ENCODE measurements at places on chromosomes 7 and 10.

- no peak for DNase-seq
Measured at GRCh38 chr10:493391-494148, 195.9 kb downstream of the DIP2C start.

GRCh38 chr10:50885097-50885859 is at the start of gene A1CF:
Gene A1CF, minus strand, starts transcription at chr10:50885627. Its CDS starts 25,687 bp downstream, at chr10:50859940.
- no peak for DNase-seq

DNA sequence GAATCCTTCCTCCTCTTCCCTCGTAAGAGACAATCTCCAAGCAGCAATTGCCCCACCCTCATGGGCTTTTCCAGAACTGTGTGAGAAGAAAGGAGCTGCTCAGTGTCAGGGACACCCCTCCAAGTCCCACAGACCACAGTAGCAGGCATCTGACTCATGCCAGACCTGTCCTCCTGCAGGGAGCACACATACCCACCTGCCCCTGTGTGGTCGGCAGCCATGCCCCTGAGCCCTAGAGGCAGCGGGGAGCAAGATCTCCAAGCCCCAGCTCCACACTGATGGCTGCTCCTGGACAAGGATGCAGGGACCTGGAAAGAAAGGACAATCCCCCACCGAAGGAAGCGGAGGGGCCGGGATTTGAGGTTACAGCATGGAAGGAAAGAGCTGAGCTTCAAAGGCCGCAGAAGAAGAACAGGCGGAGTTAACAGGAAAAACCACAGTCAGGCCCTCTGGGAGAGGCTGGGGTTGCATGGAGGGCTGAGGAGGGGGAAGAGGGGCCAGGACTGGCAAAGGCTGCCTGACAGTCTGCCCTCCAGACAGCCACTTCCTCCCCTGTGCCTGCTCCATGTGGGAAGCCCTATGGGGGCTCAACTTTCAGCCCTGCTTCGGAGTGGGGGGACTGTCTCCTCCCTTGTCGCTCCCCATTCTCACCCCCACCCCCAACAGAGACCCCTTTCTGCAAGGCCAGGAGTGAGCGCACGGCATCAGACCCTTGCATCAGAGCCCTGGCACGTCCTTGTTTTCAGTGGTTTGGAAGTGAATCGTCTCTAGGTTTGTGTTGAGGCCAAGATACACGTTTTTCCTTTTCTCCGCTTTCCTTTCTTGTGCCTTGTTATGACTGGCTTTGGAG is 46.8 kb downstream of the ASB13 start:
- DNase-seq = no peak

DNA sequence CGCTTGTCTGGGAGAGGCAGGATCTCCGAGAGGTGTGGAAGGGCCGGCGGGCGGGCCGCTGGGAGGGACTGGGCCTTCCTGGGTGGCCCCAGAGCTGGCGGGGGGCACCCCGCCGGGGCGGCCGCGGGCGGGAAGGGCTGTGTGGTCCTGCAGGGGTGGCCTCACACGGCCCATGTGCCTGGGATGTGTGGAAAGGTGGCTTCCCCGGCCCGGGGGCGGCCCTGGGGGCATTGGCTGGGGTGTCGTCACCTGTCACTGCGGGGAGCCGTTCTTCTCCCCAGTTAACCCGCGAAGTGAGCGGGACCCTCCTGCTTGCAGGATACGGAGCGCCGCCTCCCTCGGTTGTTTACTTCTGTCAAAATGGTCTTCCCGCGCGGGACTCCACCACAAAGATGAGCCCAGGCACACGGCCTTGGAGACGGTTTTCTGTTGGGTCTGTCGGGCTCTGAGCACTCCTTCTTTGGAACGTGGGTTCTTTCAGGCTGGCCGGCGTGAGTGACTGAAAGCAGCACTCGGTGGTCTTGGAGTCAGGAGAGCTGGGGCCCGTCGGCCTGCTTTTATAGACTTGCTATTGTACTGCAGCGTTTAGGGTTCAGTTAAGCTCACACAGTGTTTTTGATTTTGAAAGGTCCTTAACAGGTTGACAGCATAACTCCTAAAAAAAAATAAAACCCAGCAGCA is 700 bp downstream of the SMC3 start:
- DNase-seq = no peak

GRCh38 chr7:154795014-154795413 is 207.9 kb downstream of the PAXIP1 start:
- no peak for DNase-seq

DNA sequence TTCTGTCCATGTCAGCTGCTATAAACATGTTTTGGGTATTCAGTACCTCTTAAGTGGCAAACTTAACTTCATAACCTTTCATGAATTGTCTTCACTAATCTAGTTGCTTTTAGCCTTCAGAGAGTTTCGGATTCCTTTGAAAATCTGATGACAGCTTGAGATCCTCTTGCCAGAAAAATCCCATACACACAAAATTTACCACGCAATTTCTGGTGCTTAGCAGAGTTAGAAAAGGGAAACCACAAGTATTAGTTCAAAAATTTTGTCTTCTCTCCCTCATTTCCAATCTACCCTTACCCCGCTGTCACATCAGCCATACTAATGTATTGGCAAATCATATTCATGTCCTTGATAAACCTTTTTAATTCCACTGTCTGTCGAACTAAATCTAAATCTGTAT is 72.7 kb upstream of the TMEM106B start:
- DNase-seq = no peak

DNA sequence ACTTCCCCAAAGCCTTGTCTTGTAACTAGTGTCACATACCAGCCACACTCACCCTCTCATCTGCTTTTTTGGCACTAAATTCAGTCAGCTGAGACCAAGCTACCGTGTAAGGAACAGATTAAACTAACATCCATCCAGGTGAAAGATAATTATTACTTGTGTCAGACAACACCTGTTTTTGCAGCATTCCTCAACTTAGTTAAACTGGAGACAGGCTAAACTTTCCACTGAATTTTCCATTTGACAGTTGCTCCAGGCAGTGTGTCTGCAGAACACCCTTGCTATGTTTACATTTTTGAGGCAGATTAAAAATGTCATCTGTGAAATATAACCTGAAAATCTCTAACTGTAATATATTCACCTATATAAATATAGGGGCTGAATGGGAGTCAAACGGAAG is 73.6 kb downstream of the CYP26A1 start:
- no peak for DNase-seq

- no peak for DNase-seq
Measured at GRCh38 chr10:88901206-88901983, 21.4 kb downstream of the STAMBPL1 start.

DNA sequence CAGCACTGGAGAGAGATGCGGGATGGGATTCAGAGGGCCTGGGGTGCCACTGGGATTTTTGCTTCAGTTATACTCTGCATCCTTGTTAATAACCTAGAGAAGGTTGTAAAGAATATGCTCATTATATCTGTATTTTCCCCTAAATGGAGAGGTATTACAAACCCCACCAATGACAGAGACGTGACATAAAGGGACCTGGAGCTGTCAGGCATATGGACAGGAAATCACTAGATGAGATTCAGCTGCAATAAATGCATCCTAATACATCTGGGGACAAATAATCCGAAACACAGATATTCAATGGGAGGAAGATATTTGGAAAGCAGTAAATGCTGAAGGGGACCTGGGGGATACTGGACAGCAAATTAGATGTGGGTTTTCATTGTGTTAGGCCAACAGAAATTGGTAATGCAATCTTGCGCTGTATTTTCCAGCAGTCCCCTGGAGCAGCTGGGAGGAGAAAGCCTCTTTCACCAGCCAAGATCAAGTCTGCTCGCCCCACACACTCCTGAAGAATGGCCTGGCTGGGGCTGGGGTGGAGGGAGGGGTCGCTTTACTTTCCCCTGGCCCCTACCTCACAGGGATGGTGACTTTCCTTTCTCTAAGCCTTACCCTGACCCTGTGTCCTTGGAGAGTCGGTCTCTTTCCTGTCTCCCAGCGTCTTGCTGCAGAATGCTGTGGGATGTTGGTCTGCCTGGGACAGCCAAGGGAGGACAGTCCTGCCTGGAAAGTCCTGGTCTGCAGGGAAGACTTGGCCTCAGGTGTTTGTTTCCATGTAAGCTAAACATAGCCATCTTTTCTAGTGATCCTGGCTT is 653.8 kb downstream of the LRMDA start:
- no peak for DNase-seq

DNA sequence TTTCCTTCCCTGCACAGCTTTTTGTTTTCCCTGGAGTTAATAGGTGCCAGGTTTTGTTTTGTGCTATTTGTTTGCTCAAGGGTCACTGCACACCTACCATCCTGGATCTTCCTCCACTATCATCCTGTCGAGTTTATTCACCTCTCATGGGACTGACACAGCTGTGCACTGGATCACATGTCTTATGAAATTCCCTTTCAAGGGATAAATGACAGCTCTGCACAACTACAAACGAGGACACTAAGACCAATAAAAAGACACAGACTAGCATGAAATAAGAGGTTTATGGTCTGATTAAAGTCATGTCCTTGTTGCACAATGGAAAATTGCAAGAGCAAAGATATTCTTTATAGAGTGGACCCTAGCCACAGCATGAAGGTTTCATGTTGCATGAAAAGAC is 76.7 kb upstream of the SFMBT2 start:
- DNase-seq = no peak

DNA sequence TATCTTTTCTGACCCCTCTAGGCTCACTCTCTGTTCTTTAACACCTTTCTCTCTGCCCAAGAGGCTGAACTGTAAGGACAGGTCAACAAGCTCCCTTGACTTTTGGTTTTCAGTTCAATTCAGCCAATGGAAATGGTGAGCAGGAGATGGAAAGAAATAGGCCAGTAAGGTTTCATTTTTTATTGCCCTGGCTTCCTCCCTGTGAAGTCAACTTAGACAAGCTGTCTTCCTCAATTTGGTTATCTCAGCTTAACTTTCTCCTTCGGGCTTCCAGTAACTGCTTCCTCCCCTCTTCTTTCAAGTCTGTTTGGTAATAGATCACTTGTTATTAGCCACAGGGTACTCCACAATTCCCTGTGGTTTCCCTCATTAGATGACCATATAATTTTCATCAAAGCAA is 19.7 kb downstream of the LIPK start:
- no peak for DNase-seq

DNA sequence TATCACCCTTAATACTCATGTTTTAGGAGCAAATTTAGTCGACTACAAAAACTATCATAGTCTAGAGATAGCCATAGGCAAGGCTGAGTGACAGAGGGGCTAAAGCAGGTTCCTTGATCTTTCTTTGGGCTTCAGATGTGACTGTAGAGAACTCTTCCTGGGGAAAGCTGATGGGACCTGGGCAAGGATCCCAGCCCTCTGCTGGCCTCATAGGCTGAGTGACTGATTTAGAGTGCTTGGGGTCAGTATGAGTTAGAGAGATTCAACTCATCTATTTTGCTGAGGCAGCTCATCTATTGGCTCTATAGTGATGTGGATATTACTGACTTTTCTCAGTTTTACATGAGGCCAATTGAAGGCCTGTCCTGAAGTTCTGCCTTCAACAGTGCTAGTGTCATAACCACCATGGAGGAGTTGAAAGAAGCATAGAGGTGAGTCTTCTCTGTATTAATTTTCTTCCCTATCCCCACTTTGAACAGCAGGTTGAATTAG is 81.6 kb downstream of the SAMD9 start:
- DNase-seq = no peak

DNA sequence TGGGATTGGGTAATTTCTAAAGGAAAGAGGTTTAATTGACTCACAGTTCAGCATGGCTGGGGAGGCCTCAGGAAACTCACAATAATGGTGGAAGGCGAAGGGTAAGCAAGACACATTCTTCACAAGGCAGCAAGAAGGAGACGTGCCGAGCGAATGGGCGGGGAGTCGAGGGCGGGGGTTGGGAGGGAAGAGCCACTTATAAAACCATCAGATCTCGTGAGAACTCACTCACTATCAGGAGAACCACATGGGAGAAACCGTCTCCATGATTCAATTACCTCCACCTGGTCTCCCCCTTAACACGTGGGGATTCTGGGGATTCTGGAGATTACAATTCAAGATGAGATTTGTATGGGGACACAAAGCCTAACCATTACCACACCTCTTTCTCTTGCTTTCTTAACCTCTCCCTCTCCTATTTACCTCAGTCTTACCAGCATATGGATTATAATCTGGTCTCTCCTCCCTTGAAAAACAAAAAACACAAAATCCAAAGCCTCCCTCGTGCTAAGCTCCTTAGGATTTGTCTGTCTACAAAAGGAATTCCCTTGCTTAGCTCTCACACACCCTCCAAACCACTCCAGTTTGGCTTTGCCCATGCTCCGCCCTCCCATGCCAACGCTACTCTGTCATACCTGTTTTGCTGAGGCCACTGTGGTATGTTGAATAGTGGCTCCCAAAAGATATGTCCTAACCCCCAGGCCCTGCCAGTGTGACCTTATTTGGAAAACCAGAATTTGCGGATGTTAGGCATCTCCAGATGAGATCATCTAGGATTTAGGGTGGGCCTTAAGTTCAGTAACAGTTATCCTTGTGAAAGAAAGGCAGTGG is 19.6 kb upstream of the EFCAB10 start:
- peak; percentile 50 for DNase-seq

- no peak for DNase-seq
Measured at GRCh38 chr10:48651293-48651692, 33.4 kb upstream of the WDFY4 start.

- DNase-seq = no peak
Measured at GRCh38 chr7:87359366-87359765, 13.9 kb downstream of the CROT start.

- peak; percentile 35 for DNase-seq
Measured at GRCh38 chr10:92240289-92241157, 50.4 kb downstream of the CPEB3 start.

DNA sequence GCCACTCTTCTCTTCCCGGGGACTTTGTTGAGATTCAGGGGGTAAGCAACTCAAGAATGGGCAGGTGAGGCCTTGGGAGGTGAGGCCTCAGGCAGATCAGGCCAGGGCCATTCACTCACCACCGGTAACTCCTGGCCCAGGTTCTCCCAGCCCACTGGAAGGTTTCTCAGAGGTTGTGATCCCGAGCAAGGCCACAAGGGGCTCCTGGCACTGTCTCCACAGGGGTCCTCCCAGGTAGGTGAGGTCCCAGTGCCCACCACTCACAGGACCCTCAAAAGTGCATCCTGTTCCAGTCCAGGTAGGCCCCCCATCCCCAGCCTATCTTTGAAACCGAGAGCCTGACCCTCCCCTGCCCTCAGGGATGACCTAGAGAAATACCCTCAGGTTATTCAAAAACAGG is 236.1 kb downstream of the BUB3 start:
- no peak for DNase-seq

GRCh38 chr10:29486433-29486832 is 148.3 kb downstream of the SVIL start:
- DNase-seq = no peak

- DNase-seq = no peak
Measured at GRCh38 chr7:120586571-120586970, 271.4 kb downstream of the TSPAN12 start.

GRCh38 chr10:47301833-47302232 is 1.8 kb downstream of the GDF10 start:
- no peak for DNase-seq

GRCh38 chr7:880450-880849 is 4.1 kb downstream of the GET4 start:
- no peak for DNase-seq
